CD8-positive, alpha-beta memory T cell (primary cell): ENCODE measurements at places on chromosomes 7 and 10. TPM values are rescaled to one million over a fixed set of nuclear protein-coding genes. Genes with fewer than 3 reads are reported as not detected.

DNA sequence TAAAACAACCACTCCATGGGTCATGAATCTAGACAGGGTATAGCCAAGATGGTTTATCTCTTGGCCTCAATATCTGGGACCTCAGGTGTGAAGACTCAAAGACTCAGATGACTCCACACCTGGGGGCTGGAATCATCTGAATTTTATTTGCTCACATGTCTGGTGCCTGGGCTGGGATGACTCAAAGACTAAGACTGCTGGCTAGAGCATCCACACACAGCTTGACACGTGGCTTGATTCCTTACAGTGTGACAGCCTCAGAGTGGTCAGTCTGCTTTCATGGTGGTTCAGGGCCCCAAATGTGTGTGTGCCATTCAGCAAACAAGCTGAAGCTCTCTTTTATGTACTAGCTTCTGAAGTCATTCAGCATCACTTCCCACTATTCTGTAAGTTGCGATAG, 333.7 kb downstream of the RNLS start:
- no peaks in the 10 kb centered on the region for H3K27me3 ChIP-seq
- H3K4me3 ChIP-seq = no peak overlapping the region
- no peak overlapping the region for H3K27ac ChIP-seq
- no peak for DNase-seq
- H3K4me1 ChIP-seq = no peaks in the 10 kb centered on the region

GRCh38 chr10:100006243-100006886, 3.4 kb downstream of the DNMBP start:
- no peak overlapping the region for H3K4me3 ChIP-seq
- H3K27ac ChIP-seq = no peak overlapping the region
- peaks cover 13% of the 10 kb centered on the region for H3K4me1 ChIP-seq
- DNase-seq = no peak

- peaks cover 32% of the 10 kb centered on the region for H3K4me1 ChIP-seq
- no peak for DNase-seq
- H3K27ac ChIP-seq = peak overlapping the region; percentile 9
- H3K27me3 ChIP-seq = no peaks in the 10 kb centered on the region
- H3K4me3 ChIP-seq = no peak overlapping the region
- H3K36me3 ChIP-seq = peaks cover 37% of the 10 kb centered on the region
These were observed 19.4 kb downstream of the ZMIZ2 start for GRCh38 chr7:44767912-44768627.

GRCh38 chr10:102262744-102263370, 17.5 kb downstream of the GBF1 start:
- H3K4me3 ChIP-seq = no peak overlapping the region
- H3K27ac ChIP-seq = no peak overlapping the region
- no peak for DNase-seq
- H3K36me3 ChIP-seq = peaks cover 28% of the 10 kb centered on the region
- peaks cover 9% of the 10 kb centered on the region for H3K4me1 ChIP-seq
- no peaks in the 10 kb centered on the region for H3K27me3 ChIP-seq

- H3K27ac ChIP-seq = no peak overlapping the region
- H3K4me1 ChIP-seq = no peaks in the 10 kb centered on the region
- DNase-seq = no peak
- H3K4me3 ChIP-seq = no peak overlapping the region
- no peaks in the 10 kb centered on the region for H3K36me3 ChIP-seq
These were observed 30.0 kb downstream of the DGKI start for GRCh38 chr7:137816696-137817320.

The TET1 gene
- total RNA-seq = 0.44 TPM

The PSAP gene
- total RNA-seq = 115 TPM
